Colonic mucosa (tissue), 4 donors: ENCODE measurements at places on chromosomes 7 and 10. TPM values are rescaled to one million over a fixed set of nuclear protein-coding genes. Genes with fewer than 3 reads are reported as not detected.

DNA sequence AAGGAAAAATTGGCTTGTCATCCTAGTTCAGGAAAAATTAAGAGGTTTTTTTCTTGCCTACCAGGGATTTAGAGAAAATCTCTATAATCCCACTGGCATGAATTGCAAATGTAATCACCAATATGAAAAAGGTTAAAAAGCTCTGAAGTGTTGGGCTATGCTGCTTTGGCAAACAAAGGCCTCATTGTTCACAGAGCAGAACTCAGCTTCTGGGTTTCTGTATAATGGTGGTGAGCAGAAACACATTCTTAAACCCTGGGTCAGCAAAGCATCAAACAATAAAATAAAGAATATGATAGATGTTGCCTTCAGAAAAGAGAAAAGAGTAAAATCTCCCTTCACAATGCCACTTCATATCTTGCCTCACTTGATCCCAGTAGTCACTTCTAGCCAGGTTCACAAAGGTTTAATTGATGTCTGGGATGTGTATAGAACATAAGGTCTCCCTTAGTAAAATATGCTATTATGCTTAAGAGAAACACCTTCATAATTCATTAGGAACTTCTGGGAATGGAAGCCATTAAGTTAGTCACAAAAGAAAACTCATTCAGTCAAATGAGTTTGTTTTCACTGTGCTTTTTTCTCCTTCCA is 1255.5 kb upstream of the PHF14 start:
- no peak for DNase-seq

SFRP4 gene
- not detected for total RNA-seq

GRCh38 chr10:15146366-15146765 is 22.1 kb downstream of the NMT2 start:
- DNase-seq, result no peak

ARMC10 gene
- total RNA-seq, result 39.6 TPM

LRRTM3 gene
- not detected for total RNA-seq

- DNase-seq, result no peak
Measured at GRCh38 chr7:22229148-22229547, 127.8 kb downstream of the RAPGEF5 start.

- DNase-seq, result no peak
Measured at GRCh38 chr7:143063741-143064140, 11.6 kb downstream of the OR6V1 start.

DNA sequence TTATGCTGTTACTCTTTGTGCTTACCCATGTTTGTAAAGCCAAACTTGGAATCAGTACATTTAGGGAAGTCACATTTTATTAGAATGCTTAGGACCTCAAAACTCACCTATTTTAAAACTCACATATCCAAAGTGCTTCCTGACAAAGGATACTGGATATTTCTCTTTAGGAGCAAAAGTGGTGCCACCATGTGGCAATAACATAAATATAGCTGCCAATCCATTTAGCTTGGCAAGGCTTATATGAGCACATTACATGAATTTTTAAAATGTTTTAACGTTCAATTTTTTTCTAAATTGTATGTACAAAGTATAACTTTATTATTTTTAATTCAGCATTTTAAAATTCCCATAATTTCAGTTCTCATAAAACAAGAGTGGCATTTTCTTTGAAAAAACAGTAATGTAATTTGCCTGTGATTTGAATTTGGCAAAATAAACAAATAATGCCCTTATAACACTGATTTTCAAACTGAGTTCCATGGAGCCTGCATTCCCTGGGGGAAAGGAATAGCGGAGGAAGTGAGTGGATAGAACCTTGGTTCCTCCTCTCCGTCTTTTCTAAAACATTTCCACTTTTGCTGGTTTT is 75.4 kb downstream of the HDAC9 start:
- no peak for DNase-seq

ACTL6B gene
- 0.29 TPM for total RNA-seq

- no peak for DNase-seq
Measured at GRCh38 chr10:61283066-61283465, 170.1 kb downstream of the TMEM26 start.

- DNase-seq, result no peak
Measured at GRCh38 chr7:36207451-36208291, 54.6 kb downstream of the EEPD1 start.

- DNase-seq, result no peak
Measured at GRCh38 chr7:21429021-21429420, 1.1 kb downstream of the SP4 start.

DNA sequence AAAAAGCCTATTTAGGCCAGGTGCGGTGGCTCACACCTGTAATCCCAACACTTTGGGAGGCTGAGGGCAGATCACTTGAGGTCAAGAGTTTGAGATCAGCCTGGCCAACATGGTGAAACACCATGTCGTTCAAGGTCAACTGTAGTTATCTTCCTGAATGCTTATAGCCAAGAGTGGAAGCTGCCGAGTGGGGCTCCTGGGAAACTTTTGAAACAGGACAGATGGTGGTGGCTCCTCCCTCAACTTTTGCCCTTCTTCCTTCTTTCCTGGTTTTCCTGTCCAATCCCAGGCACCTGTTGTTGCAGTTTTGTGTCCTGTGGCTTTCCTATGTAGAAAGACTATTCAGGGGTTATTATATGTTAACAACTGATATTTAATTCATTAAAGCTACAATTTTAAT is 8.7 kb upstream of the PPIA start:
- DNase-seq, result no peak

DNA sequence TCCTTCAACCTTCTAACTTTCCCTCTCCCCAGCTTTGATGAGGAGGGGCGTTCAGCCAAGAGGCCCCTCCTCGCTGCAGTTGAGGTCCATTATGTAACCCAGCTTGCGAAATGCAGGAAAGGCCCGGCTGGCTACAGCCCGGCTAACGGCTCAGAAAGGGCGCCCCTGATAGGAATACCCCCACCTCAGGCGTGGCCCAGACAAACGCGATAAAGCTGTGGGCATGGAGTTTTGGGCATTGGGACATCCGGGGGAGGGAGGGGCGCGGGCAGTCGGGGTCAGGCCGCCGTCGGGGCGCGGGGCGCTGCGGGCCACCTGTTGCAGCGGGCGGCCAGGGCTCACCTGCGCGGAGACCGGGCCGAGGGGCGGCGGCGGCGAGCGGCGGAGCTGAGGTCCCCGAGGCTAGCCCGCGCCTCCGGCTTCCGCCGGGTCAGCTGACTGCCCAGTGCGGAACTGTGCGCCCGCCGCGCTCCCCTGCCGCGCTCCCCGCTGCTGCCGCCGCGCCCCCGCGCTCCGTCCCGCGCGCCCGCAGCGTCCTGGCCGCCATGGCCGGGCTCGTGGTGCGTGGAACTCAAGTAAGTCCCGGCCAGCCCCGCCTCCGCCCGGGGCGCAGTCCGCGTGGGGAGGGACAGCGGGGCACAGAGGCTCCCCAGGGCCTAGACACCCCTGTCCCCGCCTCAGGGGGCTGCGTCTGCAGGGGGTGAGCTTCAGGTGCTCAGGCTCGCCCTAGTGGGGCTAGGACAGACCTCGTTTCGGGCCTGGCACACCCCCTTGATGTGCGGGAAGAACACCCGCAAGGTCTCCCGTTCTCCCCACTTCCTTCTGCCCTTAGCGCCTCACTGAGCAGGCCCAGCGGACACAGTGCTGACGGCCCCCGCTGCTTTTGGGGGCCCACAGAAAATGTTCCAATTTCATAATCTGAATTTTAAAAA is at the start of gene LRMDA:
TSS of gene LRMDA (plus strand) at position 445 of the 932 bp plus-strand sequence.
- DNase-seq, result peak; percentile 41

STAMBPL1 gene
- 20.4 TPM for total RNA-seq

DNA sequence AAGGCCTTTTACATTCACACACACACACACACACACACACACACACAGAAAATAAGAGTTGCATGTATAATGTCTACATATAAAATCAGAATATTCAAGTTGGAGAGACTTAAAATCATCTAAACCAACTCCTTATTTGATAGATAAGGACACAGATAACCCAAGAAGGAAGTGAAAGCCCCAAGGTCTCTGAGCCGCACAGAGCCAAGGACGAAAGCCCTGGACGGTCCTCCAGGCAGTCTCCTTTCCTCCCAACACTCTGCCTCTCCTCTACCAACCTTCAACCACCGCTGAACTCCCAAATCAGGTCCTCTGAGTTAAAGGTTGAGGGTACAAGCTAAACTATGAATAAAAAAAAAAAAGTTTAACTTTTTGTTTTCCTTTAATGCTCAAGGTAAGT is 28.2 kb downstream of the UBE2H start:
- no peak for DNase-seq

GRCh38 chr10:46227936-46228562 is 58.7 kb upstream of the ANTXRL start:
- DNase-seq, result peak; percentile 17

GRCh38 chr7:125326666-125327255 is 397.1 kb upstream of the POT1 start:
- no peak for DNase-seq

DNA sequence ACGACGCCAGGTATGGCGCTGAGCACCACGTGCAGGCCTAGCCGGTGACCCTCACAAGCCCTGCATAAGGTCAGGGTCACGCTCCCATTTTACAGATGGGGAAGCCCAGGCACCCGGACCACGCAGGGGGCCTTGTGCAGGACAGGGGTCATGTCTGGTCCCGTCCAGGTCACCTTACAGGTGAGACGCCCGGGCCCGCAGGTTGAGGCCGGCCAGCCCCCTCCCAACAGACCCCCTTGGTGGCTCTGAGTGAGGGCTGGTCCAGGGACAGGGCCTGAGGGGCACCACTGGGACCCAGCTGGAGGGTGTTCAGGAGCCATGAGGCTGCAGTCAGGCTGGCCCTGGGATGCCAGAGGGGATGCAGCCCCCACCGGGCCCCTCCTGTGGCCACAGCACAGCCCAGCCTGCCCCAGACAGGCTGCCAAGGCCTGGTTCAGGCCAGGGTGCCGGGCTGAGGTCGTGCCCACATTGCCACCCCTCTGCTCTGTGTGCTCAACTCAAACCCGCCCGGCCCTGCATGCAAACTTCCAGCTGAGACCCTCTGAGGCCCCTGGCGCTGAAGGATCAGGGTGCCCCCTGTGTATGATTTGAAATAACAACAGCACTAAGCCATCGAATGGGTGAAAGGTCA is 69.0 kb downstream of the PWWP2B start:
- no peak for DNase-seq

ZNF92 gene
- total RNA-seq, result 8.8 TPM

DNA sequence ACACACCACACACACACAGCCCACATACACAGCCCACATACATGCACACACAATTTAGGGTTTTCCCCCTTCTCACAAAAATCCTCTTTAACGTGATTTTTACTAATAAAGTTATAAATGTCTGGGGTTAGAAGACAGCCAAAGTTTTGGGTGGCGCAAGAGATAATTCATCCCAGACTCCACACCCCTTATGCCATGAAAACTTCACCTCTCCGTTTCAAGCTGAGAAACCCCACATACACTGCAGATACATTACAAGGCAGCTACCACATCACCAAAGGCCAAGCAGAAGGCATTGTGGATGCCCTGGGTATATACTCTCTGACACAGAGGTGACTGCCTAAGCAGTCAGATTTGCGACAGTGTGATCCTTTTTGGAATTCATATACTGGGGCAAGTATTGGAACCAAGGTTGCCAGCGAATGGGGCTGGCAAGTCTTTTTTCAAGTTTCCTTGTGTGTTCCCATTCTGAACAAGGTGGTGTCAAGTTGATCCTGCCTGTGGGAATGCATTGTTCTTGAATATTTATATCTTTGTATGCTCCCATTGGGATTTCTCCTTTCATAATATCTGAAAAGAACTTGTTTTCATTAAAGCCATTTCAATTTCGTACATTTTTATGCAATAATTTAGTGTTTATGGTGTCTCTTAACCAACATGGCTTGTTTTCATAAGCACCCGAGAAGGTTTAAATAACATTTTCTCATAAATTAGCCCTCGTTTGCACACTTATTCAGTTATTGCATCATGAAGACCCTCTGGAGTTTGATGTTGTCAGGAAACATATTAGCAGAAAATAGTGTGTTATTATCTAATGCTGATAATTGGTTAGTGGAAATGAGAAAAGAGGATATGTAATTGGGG is 130.2 kb downstream of the TCF7L2 start:
- no peak for DNase-seq

PLXDC2 gene
- total RNA-seq, result 22.4 TPM

DNA sequence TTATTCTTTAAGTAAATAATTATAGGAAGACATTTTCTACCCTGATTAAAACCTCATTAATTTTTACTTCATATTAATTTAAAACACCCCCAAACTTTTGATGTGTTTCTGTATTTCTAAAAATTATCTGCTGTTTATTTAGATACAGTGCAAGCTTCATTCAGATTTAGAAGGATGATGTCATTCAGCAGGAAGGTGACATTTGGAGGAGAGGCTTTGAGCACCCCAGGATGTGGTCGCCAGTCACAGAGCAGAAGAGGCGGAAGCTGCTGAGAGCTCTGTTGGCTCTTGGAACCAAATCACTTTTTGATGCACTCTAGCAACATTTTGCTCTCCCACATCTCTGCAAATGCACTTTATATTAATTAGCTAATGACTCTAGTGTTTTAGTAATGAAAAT is 233.9 kb upstream of the CACNA2D1 start:
- no peak for DNase-seq
